Spleen (tissue), 13 donors: ENCODE measurements at places on chromosomes 6 and 20.

- DNase-seq = no peak
Measured at GRCh38 chr20:38115896-38116295, 49.2 kb downstream of the TGM2 start.

- DNase-seq = no peak
Measured at GRCh38 chr6:129179283-129179682, 296.3 kb downstream of the LAMA2 start.

DNA sequence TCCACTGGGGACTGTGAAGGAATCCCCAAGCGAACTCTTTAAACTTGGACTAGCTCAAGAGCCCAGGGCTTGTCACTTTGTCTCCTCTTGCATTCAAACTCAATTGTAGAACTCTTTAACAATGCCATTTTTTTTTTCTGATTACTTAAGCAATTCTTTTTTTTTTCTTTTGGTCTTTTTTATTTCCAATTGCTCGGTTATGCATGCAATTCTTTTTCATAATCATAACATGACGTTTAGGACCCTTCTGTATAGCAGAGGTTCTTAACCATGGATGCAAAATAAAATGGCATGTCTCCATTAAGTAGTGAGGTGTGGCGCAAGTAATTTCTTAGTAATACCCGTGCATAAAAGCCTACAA lies 466 bp upstream of the BFSP1 start:
- no peak for DNase-seq

- no peak for DNase-seq
Measured at GRCh38 chr6:139311831-139312230, 20.0 kb upstream of the TXLNB start.

GRCh38 chr6:139547122-139547776 lies 172.8 kb upstream of the CITED2 start:
- DNase-seq = no peak

GRCh38 chr6:43024436-43024835 lies 3.0 kb downstream of the RRP36 start:
- DNase-seq = no peak

GRCh38 chr20:50468378-50468798 lies 41.8 kb upstream of the PTPN1 start:
- no peak for DNase-seq
